ENCODE measurements at places on chromosomes 7 and 10.
A peak's percentile ranks its signal among the peaks of the same experiment; 100 is the strongest.

DNA sequence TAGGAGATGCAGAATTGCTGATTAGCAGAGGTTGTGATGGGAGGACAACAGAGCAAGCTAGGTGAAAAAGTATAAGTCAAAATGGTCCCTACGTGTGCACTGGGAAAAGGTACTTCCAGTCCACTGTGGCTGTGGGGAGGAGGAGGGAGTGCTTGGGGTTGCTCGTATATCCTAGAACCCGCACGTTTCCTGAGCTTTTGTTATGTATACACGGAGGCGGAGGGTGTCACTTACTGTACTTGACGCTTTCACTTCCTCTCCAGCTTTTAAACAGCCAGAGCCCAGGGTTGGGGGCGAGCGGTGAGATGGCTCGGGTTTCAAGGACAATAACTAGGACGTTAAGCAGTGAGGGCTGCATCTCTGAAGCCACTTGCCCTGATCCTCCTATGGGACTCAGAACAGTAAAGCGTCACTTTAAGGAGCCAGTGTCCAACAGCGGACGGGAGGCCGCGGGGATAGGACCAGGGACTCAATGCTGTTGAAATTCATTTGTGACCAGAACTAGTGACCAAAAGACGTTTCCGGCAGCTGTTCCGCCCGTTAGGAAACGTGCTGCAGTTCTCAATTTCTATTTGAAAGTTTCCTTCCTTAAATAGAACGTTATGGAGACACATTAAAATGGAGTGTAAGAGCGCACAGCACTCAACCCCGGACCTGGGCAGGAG, 985 bp upstream of the ETV1 start:
- no peaks in the 10 kb centered on the region for H3K4me1 ChIP-seq
- H3K27ac ChIP-seq = no peak overlapping the region
- no peaks in the 10 kb centered on the region for H3K36me3 ChIP-seq
- peaks cover 6% of the 10 kb centered on the region for H3K27me3 ChIP-seq

DNA sequence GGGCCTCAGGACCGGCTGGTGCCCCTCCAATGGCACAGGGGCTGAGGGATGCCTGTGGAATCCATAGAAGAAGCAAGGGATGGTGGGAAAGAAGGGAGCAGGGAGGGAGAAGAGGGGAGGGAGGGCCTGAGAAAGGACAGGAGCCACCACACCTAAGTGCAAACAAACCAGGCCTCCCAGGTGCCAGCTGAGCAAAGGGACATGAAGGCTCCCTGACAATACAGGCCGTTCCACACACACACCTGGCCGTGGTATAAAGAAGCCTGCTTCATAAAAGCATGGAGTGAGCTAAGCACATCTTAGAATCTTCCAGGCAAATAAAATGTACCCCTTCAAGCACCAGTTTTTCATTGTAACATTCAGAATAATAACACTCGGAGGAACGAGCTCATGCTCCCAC, 54.0 kb downstream of the OAT start:
- no peak overlapping the region for H3K27ac ChIP-seq
- no peak overlapping the region for H3K4me3 ChIP-seq
- H3K36me3 ChIP-seq = no peaks in the 10 kb centered on the region

DNA sequence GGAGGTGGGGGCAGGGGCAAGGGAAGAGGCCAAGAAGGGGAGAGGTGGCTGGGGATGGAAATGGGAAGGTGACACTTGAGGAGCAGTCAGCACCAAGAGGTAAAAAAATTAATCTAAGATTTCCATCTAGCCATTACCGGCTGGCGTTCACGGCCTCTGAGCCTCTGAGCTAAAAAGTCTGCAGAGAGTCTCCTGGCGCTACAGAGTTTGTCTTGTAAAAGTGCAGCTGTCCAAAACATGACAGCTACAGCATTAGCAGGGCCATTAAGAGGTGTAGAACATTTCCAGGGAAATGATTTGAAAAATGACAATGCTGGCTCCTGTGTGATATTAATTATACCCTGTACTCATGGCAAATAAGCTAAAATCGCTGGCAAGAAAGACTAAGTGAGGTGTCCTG, 167.6 kb downstream of the LRMDA start:
- no peak for DNase-seq
- no peak overlapping the region for H3K4me3 ChIP-seq
- no peaks in the 10 kb centered on the region for H3K4me1 ChIP-seq
- H3K36me3 ChIP-seq = no peaks in the 10 kb centered on the region
- H3K27me3 ChIP-seq = peaks cover 30% of the 10 kb centered on the region

DNA sequence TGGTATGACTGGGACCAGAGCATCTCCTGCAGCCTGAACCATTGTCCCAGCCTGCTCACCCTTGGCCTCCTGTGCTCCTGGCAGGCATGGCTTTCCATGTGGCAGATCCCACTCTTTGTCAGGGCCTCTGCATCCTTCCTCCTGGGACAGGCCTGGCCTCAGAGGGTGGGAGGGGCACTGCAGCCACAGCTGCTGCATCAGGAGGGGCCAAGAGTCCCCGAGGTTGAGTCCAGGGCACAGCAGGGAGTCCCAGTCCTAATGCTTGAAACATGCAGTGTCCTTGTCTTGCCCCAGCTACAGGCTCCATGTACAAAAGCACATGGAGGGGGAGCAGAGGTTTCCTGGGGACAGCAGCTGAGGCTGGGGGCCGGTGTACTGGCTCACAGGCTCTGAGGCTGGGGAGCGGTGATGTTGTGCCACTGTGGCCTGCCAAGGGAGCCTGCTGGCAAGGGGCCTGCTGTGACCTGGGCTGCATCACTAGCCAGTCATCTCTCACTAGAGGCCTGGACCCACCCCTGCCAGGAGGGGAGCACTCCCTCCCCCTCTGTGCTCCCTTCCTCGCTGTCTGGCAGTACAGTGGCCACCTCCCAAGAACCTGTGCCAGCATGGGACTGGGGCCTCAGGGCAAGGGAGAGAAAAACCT, 144.8 kb downstream of the ZNF248 start:
- H3K4me1 ChIP-seq = no peaks in the 10 kb centered on the region
- no peak for DNase-seq
- H3K4me3 ChIP-seq = no peak overlapping the region
- no peaks in the 10 kb centered on the region for H3K36me3 ChIP-seq
- H3K27me3 ChIP-seq = no peaks in the 10 kb centered on the region

- peaks cover 2% of the 10 kb centered on the region for H3K4me1 ChIP-seq
- no peak overlapping the region for H3K4me3 ChIP-seq
- peaks cover 21% of the 10 kb centered on the region for H3K27me3 ChIP-seq
- no peak for DNase-seq
- no peak overlapping the region for H3K27ac ChIP-seq
Observed at GRCh38 chr10:70901276-70901878, 13.0 kb upstream of the PCBD1 start.

GRCh38 chr7:106968160-106968559, 76.3 kb upstream of the PRKAR2B start:
- no peak overlapping the region for H3K27ac ChIP-seq
- no peak overlapping the region for H3K4me3 ChIP-seq
- H3K27me3 ChIP-seq = peaks cover 32% of the 10 kb centered on the region

DNA sequence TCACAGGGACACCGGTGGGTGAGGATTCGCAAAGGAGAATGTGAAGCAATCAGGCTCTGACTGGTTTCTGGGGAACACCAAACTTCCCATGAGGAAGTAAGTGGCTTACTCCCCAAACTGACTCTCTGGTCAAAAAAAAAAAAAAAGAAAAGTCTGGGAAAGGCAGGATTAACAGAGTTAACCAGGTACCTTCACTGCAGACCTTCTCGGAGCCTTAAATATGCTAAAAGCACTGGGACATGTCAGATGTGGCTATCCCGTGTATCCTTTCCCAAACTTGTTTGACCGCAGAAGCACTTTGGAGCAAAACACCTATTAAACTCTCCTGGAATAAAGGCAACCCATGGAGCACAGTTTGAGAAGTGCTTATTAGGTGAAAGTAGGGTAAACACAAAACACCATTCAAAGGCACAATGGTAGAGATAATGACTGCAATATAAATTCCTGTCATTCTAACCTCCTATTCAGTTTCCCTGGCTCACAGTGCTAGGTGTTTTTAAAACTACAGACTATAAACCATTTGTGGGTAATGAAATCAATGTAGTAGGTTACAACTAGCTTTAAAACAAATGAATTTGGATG, 44.1 kb upstream of the MXI1 start:
- peaks cover 8% of the 10 kb centered on the region for H3K4me1 ChIP-seq
- H3K27me3 ChIP-seq = peaks cover 76% of the 10 kb centered on the region
- no peak overlapping the region for H3K27ac ChIP-seq
- H3K36me3 ChIP-seq = no peaks in the 10 kb centered on the region

DNA sequence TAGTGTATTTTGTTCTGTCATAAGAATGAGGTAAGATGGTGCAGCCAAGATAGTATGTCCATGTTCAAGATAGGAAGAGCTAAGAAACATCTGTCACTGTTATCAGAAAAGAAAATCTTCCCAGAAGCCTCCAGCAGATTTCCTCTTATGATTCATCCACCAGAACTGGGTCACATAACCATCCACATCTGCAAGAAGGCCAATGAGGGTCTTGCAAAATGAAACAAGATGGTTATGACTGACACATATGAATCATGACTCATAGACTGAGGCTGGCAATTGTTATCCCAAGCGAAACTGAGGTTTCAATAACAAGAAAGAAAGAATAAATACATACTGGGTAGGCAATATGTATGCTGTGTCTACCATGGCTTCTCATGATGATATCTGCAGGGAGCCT, 30.3 kb downstream of the CCNJ start:
- peaks cover 2% of the 10 kb centered on the region for H3K36me3 ChIP-seq
- DNase-seq = no peak
- H3K27ac ChIP-seq = no peak overlapping the region
- H3K4me1 ChIP-seq = peaks cover 10% of the 10 kb centered on the region
- no peak overlapping the region for H3K4me3 ChIP-seq

- no peak overlapping the region for H3K27ac ChIP-seq
- H3K27me3 ChIP-seq = no peaks in the 10 kb centered on the region
- DNase-seq = no peak
- no peaks in the 10 kb centered on the region for H3K4me1 ChIP-seq
Observed at GRCh38 chr7:46165276-46165675, 244.2 kb upstream of the IGFBP3 start.

- H3K27me3 ChIP-seq = no peaks in the 10 kb centered on the region
- H3K4me1 ChIP-seq = no peaks in the 10 kb centered on the region
- H3K4me3 ChIP-seq = no peak overlapping the region
- no peak for DNase-seq
Observed at GRCh38 chr10:51244748-51245490, 170.6 kb downstream of the PRKG1 start.

DNA sequence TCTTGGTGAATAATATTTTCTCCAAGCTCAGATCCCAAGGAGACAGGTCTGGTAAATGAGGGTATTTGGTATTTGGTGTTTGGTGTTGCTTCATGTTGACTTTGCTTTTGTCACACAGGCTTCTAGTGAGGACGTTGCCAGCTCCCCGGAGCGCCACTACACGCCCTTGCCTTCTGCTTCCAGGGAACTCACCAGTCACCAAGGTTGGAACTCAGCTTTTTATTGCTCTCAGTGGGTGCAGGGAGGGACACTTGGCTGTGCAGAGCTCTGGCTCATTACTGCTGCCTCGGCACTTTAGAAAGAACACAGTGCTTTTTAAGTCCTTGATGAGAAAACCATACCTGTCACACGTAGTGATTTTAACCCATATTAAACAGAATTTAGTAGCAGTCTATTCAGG, 892.9 kb downstream of the LRMDA start:
- no peaks in the 10 kb centered on the region for H3K27me3 ChIP-seq
- no peak overlapping the region for H3K27ac ChIP-seq
- no peaks in the 10 kb centered on the region for H3K4me1 ChIP-seq
- no peaks in the 10 kb centered on the region for H3K36me3 ChIP-seq
- no peak for DNase-seq

DNA sequence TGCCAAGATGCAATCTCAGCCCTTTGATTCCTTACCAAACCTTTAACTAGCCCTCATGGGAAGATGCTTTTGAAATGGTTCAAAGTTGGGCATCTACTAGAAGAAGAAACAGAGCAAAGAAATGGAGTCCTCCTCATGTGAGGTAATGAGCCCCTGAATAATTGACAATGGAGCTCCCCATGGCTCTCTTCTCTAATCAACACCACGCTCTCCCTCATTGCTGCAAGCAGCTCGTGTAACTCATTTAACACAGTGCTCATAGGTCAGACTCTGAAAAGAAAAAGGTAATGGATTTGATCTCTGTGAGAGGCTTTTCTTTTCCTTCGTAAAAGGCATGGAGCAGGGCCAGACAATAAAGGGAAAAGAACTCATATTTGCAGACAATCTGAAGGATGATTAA, 312.8 kb downstream of the PHTF2 start:
- no peak overlapping the region for H3K27ac ChIP-seq
- no peaks in the 10 kb centered on the region for H3K4me1 ChIP-seq
- no peaks in the 10 kb centered on the region for H3K36me3 ChIP-seq

- peaks cover 29% of the 10 kb centered on the region for H3K4me1 ChIP-seq
- no peaks in the 10 kb centered on the region for H3K27me3 ChIP-seq
- peak overlapping the region; percentile 1 for H3K27ac ChIP-seq
- H3K4me3 ChIP-seq = no peak overlapping the region
- H3K36me3 ChIP-seq = no peaks in the 10 kb centered on the region
- no peak for DNase-seq
Observed at GRCh38 chr10:88089498-88089897, 226.1 kb downstream of the PTEN start.

DNA sequence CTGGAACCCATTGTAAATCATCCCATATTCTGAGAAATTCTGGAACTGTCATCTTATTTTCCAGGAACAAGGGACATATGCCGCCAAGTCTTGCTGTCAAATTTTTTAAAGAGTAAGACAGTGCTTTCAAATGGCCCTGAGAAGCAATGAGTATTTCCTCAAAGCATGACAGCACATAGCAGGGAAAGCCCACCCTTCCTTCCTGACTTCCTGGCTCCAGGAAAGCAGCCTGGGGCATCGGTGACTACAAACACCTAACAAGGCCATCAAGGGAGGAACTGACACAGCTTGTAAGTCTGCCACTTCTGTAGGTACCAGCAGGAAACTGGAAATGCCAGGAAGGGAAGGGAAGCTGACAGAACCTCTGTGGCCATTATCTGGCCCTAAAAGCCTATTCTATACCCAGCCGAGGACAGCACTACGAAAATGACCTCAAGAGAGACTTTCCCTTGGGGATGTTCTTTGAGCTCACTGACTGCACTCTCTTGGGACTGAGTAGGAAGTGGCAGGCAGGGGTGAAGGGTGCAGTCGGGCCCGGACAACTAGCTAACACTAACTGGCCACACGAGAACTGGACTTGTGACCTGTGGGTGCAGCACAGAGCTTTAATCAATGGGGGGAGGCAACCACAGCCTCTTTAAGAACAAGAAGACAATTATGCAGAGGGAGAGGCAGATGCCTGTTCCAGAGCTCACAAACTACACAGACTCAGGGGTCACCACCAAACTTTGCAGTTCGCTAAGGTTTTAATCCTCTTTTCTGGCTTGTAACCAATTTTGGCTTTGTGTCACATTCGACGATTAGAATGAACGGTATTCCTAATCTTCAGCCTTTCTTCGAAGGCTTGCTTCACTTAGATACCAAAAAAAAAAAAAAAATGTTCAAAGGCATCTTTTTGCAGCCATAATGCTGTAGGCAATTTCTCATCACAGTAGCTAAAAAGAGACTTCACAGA, 52.0 kb downstream of the GRB10 start:
- H3K27me3 ChIP-seq = peaks cover 4% of the 10 kb centered on the region
- H3K27ac ChIP-seq = peak overlapping the region; percentile 29
- no peak for DNase-seq
- no peak overlapping the region for H3K4me3 ChIP-seq
- H3K4me1 ChIP-seq = peaks cover 3% of the 10 kb centered on the region

- H3K4me3 ChIP-seq = no peak overlapping the region
- DNase-seq = no peak
- peaks cover 3% of the 10 kb centered on the region for H3K36me3 ChIP-seq
- H3K27me3 ChIP-seq = peaks cover 26% of the 10 kb centered on the region
Observed at GRCh38 chr7:43058271-43059066, 54.0 kb upstream of the HECW1 start.
